Stimulated activated CD4-positive, alpha-beta T cell treated with anti-CD3 and anti-CD28 coated beads, TNF-alpha, amount 100 ng/mL, for 24 hours (primary cell): ENCODE measurements at places on chromosomes 2 and 18.

GRCh38 chr2:46193356-46193755, 103.9 kb upstream of the EPAS1 start:
- DNase-seq, result no peak

DNA sequence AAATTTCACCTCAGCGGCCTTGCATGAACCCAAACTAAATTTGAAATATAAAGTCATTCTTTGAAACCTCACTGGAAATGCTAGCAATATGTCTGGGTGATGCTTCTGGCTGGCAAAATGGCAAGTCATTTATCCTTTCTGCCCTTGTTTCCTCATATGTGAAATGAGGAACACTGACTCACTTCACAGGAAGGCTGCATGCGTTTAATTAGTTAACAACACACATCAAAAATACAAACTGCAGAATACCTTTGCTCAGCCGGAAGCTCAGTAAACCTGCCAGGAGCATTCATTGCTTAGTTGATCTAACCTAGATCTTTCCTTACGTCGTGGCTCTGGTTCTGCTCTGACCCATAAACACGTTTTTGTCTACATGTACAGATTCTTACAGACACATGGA, 214.2 kb upstream of the ACVR2A start:
- no peak for DNase-seq

DNA sequence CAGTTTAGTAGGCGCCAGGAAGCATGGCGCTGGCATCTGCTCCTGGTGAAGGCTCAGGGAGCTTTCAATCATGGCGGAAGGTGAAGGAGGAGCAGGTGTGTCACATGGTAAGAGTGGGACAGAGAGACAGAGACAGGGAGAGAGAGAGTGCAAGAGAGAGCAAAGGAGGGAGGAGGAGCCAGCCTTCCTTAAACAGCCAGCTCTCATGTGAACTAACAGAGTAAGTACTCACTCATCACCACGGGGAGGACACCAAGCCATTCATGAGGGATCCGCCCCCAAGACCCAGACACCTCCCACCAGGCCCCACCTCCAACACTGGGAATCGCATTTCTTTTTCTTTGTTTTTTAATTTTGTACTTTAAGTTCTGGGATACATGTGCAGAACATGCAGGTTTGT, 40.8 kb upstream of the CLASP1 start:
- no peak for DNase-seq

DNA sequence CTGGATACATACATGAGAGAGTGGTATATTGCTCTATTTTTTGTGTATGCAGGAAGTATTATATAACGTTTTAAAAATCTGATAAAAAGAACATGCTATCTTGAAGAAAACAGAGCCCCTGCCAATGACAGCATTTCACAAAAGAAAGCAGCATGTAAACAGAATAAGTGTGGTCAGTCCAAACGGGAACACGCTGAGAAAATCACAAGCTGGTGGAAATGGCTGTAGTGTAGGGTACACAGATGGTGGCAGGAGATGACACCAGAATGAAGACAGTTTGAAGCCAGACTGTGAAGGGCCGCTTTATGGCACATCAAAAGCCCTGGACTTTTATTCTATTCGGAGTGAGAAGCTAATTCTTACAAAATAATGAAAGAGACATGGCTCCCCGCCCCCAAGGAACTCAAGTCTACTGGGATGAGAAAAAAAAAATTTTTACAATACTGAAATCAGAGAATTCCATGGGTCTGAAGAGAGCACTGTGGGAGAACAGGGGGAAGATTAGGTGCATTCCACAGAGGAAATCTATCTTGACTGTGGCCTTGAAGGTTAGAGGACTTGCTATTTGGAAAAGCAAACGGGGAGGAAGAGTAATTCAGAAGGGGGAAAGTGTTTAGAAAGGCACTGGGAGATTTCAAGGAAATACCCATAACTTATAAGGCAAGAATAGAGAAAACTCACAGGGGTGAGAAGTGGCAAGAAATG, 217.7 kb upstream of the SMAD7 start:
- DNase-seq, result no peak

GRCh38 chr2:174603280-174603679, 5.7 kb upstream of the WIPF1 start:
- DNase-seq, result no peak

DNA sequence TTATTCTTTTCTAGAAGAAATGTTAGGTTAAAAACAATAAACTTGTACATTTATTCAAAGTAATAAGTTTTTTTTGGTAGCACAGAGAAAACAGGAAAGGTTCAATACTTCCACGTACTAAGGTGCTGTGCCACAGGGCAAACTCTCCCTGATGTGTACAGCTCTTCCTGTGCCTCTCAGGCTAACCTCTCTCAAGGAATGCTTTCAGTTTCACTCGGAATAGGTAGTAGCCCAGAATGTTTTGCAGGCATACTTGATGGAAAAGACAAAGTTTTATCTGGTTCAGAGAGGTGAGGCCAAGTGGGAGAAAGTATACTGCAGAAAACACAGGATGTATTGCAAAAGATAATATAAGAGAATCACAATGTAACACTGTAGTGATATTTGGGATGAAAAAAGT, 171.0 kb upstream of the ZFP36L2 start:
- no peak for DNase-seq

DNA sequence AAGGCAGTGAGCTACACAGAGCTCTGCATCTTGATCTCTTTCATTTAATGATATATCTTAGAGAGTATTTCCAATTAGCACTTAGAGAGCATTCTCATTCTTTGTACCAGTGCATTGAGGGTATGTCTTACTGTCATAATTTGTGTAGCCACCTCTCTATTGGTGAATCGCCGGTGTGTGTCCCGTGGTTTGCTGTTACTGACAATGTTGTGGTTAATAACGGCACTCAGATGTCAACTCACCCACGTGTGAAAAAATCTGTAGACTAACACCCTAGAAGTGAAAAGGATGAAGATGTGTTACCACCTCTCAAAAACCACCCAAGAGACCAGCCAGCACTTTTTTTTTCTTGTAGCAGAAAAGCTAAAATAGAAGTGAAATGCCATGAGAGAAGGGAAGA, 37.1 kb downstream of the TEX51 start:
- DNase-seq, result no peak

DNA sequence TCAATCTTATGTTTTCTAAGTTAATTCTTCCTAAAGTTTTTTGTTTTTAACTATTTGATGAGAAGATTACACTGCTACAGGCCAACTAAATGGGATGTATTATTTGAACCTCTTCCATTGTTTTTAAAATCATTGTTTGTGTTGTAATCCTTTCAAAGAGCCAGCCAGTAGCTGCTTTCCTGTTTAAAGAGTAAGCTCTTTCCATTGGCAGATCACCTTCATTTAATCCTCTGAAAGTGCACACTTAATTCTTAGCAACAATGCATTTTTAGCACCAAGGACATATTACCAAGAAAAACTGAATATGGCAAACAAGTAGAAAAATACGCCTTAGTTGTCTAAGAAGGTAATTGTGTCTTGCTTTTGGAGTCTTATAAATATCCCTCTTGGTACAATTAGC, 54.0 kb downstream of the MEIS1 start:
- no peak for DNase-seq

GRCh38 chr2:152344579-152345195, 9.7 kb downstream of the FMNL2 start:
- DNase-seq, result no peak

DNA sequence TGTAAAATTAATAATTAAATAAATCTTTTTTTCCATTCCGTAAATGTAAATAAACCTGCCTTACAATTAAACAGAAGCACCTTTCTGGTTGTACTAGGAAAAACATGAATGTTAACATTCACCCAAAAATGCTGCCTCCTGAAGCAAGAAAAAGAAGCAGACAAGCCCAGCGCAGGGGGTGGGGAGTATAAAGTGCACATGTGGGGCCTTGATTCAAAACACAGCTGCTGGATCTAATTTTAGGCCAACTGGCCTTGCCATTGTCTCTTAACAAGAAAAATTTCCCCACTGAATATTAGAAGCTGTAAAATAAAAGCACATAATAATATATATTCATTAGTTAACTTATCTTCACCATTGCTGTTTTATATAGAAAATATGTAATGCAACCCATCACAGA, 28.3 kb downstream of the TCF4 start:
- no peak for DNase-seq

GRCh38 chr2:176540995-176541394, 271.8 kb downstream of the MTX2 start:
- DNase-seq, result no peak

GRCh38 chr2:208491641-208492040, 85.0 kb downstream of the PTH2R start:
- DNase-seq, result no peak
